ENCODE measurements at places on chromosomes 5 and 9. TPM values are rescaled to one million over a fixed set of nuclear protein-coding genes. Genes with fewer than 3 reads are reported as not detected.

GRCh38 chr5:110727025-110727314, 499 bp upstream of the TMEM232 start:
- no peak for DNase-seq

DNA sequence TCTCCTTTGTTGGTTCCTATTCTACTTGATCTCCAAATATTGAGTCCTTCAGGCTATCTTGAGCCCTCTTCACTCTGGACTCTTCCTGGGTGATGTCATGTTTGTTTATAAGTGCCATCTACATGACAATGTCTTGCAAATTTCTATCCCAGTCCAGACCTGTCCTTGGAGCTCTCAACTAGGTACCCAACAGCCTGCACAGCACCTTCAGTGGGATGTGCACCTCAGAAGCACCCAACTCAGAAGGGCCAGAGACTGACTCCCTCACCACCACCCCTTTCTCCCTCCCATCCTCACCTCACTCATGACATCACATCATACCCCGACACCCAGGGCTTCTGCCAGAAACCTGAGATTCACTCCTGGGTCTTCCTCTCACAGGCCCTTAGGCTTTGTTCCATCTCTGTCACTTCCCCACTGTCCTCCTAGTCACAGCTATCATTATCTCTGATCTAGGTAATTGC, 14.4 kb downstream of the TXN start:
- DNase-seq: no peak

DNA sequence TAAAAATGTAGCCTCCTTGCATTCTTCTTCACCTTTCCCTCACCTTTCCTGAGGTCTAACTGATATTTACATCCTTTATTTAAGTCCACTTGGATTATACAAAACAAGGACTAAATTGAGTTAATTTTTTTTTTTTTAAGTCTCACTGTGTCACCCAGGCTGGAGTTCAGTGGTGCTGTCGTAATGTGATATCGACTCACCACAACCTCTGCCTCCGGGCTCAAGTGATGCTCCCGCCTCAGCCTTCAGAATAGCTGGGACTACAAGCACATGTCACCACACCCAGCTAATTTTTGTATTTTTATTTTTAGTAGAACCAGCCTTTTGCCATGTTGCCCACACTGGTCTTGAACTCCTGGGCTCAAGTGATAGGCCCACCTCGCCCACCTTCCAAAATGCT, 195.3 kb downstream of the BNC2 start:
- no peak for DNase-seq

DNA sequence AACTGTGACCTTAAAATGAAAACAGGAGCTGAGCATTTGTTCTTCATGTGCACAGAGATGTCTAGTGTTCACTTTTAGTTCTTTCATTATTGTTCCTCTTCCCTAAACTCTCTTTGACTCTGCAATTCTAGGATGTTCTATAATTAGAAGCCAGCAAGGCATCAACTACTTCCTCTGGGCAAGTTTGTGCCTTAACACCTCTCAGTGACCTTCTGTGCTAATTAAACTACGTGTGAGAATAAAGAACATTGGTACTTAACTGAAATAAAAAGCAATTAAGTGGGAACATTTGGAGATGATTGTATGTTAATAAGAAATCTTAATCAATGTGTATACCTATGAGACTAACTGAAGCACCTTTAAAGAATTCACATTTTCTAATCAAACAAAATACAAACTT, 242.8 kb downstream of the RASEF start:
- DNase-seq: no peak

- DNase-seq: no peak
Measured at GRCh38 chr9:89883401-89884341, 278.9 kb downstream of the GADD45G start.

DNA sequence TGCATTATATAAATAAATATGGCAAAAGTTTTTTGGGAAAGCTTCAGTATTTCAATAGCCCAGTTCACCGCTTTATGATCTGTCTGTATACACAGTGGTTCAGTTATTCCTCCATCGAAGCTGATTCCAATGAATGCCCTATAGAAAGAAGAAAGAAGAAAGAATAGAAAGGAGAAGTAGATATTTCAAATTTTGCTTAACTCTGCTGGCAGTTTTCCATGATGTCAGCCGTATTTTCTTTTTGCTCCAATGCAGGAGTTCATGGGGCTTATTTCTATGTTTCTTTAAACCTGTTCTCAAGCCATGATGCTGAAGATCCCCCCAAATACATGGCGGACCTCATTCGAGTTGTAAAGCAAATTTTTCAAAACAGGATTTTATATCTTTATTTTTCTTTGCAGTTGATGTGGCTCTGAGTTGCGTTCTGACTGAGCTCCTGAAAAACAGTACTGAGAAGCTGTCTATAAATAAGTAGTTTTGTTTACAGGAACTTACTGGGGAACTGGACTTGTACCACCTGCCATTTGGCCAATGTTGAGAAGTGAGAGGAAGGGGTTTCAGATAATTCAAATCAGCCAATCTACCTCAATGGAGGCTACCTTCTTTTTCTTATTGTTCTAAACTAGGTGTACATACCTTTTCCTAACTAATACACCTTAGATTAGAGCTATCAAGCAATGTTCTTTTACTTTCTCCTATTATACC, 418.5 kb upstream of the MEF2C start:
- no peak for DNase-seq

GRCh38 chr9:123093141-123093540, 59.7 kb downstream of the GPR21 start:
- DNase-seq: no peak

The F12 gene
- 0.93 TPM for total RNA-seq

DNA sequence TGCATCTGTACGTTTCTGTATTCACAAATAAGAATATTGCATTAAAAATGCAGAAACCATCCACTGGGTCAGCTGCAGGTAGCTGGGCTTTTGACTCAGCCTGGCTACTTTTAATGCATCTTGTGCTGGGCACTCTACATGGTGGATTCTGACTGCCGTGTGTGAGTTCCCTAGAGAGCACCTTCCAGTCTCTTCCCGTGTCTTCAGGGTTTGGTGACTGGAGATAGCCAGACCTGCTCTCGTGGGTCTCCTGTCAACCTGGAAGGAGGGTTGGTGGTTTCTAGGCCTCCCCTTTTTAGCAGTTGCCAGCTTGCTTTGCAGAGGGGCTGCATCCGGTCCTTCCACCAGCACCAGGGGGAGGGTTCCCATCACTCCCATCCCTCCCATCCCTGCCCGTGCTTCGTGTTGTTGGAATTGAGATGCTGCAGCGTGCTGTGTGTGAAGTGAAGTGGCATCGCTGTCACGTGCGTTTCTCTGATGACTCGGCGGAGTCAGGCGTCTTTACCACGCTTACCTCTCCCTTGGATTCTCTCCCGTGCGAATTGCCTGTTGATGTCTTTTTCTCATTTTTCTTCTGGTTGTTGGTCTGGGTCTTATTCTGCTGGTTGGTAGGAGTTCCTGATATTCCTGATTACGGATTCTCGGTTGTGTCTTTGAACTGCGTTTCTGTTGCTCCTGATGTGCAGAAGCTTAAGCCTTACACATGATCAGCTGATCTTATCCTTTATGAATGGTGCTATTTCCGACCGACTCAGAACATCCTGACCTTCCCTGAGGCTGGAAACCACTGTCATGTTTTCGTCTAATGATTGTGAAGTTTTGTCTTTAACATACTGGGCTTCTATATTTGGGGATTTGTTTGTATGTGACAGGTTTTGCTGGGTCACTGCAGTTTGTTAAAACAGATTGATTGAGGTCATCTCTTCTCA, 16.9 kb downstream of the FBXW5 start:
- no peak for DNase-seq

The FCN2 gene
- total RNA-seq: not detected

The TRIP13 gene
- total RNA-seq: 0.95 TPM

DNA sequence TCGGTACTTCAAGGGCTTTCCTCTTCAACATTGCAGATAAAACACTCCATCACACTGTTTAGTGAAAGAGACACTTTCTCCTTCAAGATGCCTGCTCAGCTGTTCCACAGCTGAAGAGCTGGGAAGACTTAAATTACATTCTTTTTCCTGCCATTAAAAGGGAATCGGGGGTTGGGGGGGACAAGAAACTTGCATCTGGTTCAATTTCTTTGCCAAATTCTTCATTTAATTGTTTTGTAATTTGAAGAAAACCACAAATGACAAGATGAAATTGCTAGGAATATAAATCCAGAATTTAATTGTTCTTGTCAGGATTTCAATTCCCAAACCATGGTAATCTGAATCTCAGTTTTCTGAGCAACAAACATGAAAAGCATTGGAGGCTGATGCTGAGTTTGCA, 478.3 kb downstream of the EBF1 start:
- no peak for DNase-seq

DNA sequence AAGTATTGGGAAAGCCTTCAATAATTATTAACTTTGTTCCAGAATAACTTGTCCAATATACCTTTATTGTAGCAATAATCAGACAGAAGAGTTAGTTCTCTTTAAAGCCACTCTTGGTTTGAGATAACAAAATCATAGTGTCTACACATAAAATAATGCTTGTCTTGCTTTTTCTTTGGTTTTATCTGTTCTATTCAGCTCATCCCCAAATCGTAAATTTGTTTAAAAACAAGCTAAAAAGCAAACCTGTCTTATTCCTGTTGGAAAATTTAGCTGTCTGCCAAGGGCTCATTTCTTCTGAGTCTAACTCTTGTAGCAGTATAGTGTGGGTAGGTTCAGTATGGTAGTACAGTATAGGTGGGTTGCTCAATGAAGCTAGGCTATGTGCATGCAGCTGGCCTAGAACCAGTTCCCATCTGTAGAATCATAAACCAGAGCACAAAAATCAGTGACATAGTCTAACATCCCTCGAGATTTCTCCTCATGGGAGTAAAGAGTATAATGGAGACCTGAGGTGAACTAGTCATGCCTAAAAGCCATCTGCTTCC, 17.9 kb upstream of the APBA1 start:
- DNase-seq: no peak

DNA sequence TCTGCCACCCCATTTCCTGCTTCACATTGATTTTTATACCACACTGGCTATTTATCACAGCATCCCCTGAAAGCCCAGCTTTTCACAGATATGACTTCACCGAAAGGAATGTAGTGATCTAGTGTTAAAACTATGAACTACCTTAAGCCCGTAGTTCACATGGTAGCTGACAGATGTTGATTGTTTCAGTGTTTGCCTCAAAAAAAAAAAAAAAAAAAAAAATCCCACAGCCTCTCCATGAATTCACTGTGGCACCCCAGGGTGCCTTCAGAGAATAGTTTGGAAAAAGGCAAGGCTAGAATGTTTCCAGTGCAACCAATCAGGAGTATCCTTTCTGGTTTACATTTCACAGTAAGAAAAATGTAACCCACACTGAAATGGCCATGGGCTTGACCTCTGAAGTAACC, 37.1 kb downstream of the GLIS3 start:
- DNase-seq: no peak

All from posterior vena cava (tissue), 2 donors.